NCI-H2081 (cell line): ENCODE measurements at places on chromosomes 7 and 10.
A peak's percentile ranks its signal among the peaks of the same experiment; 100 is the strongest.

- no peak for DNase-seq
Measured at GRCh38 chr10:74067373-74068352, 69.7 kb downstream of the VCL start.

DNA sequence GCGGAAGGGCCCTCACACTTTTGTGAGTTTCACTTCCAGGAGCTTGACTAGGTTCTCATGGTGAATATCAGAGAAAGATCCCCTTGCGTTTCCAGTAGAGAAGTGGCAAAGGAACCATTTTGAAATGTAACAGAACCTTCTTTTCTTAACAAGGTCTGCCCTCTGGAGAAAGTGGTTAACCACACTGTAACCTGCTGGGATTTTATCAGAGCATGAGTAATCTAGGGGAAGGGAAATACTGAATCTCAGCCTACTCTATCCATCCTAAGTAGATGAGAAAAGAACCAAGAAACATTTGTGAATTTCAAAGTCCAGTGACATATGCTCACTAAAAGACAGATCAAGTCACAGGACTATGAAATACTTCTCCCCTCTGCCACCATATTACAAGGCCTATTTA, 235.5 kb downstream of the ZEB1 start:
- no peak for DNase-seq

DNA sequence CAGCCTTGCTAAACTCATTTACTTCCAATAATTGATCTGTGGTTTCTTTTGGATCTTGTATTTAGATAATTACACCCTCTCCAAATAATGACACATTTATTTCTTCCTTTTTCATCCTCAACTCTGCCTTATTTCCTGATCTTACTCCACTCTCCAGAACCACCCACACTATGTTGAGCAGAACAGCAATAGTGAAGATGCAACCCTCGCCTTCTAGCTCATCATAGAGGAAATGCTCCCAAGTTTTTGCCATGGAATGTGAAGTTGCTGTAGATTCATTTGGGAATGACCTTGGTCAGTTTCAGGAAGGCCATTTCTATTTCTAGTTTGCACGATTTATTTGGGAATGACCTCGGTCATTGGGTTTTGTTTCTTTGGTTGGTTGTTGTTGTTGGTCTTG, 314.0 kb downstream of the PAXIP1 start:
- DNase-seq = no peak

GRCh38 chr7:147510923-147511322, 1079.6 kb upstream of the C7orf33 start:
- no peak for DNase-seq

GRCh38 chr10:96271016-96271815, at the start of gene BLNK:
BLNK (minus strand) TSS chr10:96271569; CDS start chr10:96271398, 171 bp downstream.
- DNase-seq = peak; percentile 18

GRCh38 chr7:19327018-19327417, 181.8 kb upstream of the FERD3L start:
- DNase-seq = peak; percentile 25

- no peak for DNase-seq
Measured at GRCh38 chr10:11282156-11282555, 264.5 kb downstream of the CELF2 start.
